CD4-positive, alpha-beta T cell treated with Interleukin-12 subunit alpha and Interleukin-12 subunit beta, for 1 hour (primary cell): ENCODE measurements at places on chromosomes 2 and 18.
A peak's percentile ranks its signal among the peaks of the same experiment; 100 is the strongest.

- peak; percentile 71 for DNase-seq
These were observed 61.4 kb downstream of the SOS1 start for GRCh38 chr2:39059366-39059952.

GRCh38 chr2:195202163-195202845, 454.7 kb upstream of the SLC39A10 start:
- peak; percentile 8 for DNase-seq

DNA sequence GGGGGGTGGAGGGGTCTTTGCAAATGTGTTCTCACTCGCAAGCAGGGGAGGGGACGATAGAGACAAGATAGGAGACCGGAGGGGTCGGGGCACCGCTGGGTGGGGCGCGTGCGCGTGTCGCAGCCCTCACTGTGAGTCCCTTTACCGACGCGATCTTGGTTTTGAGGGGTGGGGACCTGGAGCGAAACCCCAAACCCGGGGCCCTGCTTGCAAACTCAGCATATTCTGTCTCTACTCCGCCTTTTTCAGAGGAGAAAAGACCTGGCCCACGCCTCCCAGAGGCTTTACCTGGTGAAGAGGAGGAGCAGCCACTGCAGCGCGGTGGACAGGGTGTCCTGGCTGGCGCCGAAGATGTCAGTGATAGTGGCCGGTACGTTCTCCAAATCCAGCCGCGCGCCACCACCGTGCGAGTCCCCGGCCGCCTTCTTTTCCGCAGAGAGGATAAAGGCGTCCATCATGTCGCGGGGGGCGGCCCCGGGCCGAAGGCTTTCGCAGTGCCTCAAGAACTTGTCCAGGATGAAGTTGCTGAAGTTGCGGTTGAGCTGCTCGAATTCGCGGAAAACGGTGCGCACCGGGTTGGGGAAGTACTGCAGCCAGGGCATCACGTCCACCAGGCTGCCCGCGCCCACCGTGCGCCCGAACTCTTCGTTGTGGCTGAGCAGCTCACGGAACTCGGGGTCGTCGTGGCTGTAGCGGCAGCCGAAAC, 1.7 kb downstream of the CYP1B1 start:
- no peak for DNase-seq

GRCh38 chr2:40370007-40370395, 81.9 kb downstream of the SLC8A1 start:
- DNase-seq = no peak

- DNase-seq = peak; percentile 24
These were observed 101.9 kb downstream of the USP34 start for GRCh38 chr2:61368687-61369665.

DNA sequence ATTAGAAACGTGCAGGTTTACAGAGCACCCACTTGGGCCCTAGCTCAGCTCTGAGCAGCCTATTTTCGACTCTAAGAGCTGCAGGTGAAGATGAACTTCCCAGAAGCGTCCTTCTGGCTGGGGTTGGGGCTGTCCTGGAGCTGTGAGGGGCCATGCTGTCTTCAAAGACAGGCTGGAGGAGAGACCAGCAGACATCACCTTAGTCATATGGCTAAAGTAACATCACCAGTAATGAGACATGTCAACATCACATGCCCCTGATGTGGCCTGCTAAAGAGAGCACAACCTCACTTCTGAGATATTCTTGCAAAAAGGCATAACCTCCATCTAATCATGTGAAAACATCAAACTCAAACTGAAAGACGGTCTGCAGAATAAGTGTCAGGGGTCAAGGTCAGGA, 87.2 kb upstream of the ZNF532 start:
- DNase-seq = no peak

GRCh38 chr2:79882548-79882947, 369.7 kb downstream of the CTNNA2 start:
- no peak for DNase-seq

DNA sequence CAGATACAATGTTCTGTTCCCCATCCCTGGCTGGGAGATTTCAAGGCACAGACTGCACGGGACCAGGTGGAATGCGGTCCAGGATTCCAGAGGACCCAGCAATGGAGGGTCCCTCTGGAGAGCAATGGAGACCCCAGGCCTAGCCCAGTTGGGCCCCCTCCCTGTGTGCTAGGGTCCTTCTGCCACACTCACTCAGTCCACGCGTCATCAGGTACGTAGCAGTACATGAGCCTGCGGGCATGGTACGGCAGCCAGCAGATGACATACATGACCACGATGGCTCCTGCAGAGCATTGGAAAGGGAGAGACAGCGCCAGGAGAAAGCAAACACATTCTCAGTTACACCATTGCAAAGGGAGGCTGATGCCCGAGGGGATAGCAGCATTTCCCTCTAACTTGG, 10.1 kb downstream of the NTSR2 start:
- DNase-seq = no peak

GRCh38 chr2:137031731-137032130, 266.4 kb downstream of the THSD7B start:
- no peak for DNase-seq

DNA sequence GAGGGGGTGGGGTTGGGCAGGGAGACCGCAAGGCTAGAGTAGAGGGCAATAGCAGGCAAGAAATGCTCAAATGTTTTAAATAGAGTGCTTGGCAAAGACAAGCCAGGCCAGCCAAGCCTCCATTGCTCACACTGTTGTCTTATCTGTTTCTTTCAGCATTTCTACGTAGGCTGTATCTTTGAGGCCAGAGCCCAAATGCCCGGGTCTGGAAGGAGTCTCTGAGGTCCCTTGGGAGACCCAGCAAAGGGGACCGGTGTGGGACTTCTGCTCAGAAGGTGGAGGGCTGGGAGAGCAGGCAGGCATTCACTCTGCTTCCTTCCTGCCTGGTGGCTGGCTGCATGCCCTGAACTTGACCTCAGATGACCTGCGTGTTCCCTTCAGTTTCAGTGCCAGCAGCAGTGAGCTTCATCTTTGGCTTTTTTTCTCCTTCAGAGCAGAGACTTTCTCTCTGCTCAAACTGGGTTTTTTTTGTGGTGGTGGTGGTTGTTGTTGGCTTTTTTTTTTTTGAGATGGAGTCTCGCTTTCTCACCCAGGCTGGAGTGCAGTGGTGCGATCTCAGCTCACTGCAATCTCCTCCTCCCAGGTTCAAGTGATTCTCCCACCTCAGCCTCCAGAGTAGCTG, 13.7 kb upstream of the TET3 start:
- DNase-seq = peak; percentile 75

DNA sequence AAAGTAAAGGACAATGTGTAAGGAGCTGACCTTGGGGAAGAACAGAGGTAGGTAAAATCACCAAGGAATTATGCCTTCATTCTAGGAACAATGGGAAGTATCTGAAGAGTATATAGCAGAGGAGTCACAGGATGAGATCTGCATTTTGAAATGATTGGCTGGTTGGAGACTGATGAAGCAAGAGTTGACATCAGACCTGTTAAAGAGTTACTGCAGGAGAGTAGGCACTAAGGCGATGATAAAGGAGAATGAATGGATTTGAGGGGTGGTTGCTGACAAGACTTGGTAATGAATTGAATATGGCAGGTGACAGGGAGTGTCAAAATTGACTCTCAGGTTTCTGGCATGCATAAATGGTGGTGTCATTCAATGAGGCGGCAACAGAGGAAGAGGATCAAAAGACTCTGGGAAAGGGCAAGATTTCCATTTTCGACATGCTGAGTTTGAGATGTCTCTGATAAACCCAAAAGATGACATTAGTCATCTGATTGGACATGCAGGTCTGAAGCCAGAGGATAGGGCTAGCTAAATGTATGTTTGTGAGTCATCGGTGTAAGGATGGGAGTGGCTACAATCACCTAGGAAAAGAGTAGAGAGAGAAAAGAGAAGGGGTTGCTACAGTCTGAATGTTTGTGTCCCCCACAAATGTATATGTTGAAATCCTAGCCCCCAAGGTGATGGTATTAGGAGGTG, 236.5 kb downstream of the DYM start:
- DNase-seq = no peak

- DNase-seq = no peak
These were observed 68.3 kb upstream of the IL1R1 start for GRCh38 chr2:102074152-102074783.

- no peak for DNase-seq
These were observed 30.3 kb upstream of the IL1R1 start for GRCh38 chr2:102112271-102112670.

DNA sequence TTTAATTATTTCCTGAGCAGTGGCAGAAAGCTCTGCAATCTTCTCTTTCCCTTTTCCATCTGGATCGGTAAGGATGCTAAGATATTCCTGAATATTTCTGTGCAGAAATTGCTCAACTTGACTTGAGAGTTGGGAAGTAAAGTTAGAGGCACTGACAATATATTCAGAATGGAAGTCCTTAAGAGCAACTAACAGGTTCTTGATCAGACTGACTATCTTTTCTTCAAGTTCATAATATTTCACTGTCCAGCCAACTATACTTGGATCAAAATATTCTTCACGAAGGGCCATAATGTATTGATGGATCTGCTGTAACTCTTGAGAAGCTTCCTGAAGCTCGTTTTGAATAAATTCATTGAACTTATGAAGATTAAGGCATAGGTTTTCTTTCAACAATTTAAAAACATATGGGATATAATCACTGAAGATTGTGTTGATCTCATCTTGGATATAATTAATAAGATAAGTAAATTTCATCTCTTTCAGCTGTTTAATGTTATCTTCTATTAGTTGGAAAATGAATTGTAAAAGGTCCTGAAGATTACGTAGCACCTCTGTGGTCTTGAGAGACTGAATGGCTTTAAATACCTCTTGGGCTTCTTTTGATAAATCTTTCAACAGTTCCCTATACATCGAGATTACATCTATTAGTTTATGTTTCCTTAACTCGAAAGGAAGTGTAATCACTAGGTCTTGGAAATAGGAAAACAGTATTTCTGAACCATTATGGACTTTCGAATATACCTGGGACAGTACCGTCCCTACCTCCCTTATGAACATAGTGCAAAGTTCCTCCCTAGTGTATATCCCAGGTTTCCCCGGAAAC, 41.7 kb downstream of the APOB start:
- DNase-seq = no peak

- DNase-seq = peak; percentile 64
These were observed 19.6 kb upstream of the NDUFV2 start for GRCh38 chr18:9082711-9083510.

DNA sequence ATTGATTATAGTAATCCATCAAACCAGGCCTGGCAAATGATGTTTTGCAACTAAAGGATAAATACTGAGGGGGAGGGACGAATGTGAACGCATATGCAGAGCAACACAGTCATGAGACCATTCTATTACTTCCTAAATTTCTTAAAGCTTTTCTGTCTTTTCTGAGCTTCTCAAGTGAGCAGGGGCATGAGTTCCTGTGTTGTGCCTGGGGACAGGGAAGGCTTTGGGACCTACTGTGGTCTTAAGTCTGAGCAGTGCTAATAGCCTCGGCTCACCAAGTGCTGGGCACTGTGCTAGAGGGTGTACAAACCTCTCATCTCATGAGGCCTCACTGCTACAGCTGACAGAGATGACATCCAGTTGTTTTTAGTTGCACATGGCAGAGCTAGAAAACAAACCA, 182.4 kb downstream of the NEDD4L start:
- DNase-seq = no peak

GRCh38 chr2:144914622-144915318, 394.9 kb upstream of the ZEB2 start:
- DNase-seq = no peak

DNA sequence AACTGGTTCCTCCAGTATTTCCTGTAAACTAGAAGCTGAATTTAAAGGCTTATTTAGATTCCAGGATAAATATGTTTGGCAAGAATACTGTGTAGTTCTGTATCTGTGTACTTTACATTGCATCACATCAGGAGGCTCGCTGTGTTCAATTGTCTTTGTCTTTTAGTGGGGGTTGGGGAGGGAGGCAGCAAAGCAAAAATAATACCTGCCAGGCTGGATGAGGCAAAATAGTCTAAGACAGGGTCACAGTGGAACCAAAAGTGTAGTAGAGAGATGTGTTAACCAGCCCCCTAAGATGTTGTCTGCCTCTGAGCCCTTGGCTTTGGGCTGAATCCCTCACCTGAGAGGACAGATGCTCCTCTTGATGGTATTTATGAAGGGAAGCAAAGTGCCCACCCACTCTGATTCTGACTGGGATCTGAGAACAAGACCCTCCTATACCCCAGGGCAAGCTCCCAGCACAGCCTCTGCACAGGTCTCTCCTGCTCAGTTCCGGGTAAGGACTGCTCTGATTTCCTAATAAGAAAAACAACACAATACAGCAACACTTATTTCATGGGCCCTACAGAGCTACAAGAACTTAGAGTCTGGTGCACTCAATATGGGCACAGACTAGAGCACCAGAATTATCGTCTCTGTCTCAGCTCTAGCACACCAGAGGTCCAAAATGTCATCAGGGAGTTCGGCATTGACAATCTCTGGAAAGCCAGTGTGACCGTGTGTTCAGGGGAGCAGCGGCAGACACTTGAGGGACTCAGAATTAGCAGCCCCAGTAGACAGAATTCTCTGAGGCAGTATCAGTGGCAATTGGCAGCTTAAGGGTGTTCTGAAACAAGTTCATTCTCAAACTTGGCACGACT, 7.2 kb upstream of the AFTPH start:
- no peak for DNase-seq

DNA sequence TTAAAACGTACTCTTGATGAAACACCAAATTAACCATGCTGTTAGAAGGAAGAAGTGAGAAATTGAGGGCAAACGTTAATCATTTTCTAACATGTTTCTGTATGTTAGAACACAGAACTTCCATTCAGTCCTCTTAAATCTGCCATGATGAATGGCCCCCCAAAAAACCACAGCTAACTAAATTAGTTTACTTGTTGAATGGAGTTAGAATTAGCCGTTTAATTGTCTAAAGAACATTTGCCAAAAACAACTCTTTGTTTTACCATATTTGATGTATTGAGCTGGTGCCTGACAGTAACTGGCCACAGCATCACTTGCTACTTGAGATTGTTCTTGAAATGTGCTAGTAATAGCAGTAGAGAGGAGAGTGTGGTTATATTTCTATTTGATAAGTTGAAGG, 12.7 kb downstream of the CCNYL1 start:
- DNase-seq = no peak

DNA sequence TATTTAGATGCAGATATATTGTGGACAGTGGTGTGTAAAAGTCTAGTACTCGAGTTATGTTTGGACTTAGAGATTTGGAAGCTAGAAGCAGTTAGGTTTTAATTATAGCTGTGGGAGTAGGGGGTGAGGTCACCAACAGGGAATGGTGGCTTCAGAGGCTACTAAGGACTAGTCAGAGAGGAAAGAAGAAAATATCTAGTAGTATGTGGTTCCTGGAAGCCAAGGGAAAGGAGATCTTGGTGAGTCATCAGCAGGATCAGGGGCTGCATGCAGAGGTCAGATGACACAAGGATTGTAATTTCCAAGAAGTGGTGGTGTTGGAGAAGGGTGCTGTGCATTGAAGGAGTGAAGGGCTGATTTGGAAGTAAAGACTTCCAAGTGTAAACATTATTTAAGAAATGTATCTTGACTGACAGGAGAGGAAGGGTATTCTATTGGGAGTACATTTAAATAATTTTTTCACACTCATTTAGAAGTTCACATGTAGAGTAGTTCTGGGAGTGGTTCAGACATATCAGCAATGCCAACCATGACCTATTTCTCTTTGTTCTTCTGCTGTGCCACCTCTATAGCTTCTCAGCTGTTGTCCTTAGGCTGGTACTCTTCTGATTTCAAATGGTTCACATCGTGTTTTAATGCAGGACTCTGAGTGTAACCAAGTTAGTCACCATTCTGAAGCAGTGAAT, 59.1 kb downstream of the ACSL3 start:
- no peak for DNase-seq
